MG63 (cell line): ENCODE measurements at places on chromosomes 3 and 15. TPM values are rescaled to one million over a fixed set of nuclear protein-coding genes. Genes with fewer than 3 reads are reported as not detected.

Gene FAM43A
- total RNA-seq, result 32.4 and 40.0 TPM in 2 replicates

DNA sequence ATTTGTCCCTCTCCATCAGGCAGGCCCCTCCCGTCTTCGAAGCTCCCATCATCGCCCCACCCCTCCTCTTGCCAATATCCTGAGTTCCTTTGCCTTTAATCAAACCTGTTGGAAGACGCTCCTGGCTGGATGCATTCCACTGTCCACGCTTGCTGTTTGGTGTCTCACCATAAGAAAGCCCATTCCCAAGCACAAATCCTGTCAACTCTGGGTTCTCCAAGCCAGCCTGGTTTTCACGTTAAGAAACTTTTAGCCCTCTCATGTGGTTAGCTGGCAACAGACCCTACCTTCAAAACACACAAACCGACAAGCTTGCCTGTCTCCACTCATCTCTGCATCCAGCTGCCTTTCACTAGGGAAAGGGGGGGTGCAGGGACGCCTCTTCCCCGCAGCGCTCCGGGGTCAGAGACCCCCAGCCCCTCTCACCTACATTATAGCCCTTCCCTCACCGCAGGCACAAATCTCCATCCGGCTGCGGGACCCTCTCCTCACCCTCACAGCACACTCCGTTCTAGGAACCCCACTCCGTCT lies 1.1 kb downstream of the GORASP1 start:
- peak; percentile 20 for DNase-seq

- DNase-seq, result no peak
Measured at GRCh38 chr3:54871867-54872266, 56.0 kb downstream of the LRTM1 start.

- no peak for DNase-seq
Measured at GRCh38 chr15:80798911-80799310, 19.7 kb downstream of the CEMIP start.

DNA sequence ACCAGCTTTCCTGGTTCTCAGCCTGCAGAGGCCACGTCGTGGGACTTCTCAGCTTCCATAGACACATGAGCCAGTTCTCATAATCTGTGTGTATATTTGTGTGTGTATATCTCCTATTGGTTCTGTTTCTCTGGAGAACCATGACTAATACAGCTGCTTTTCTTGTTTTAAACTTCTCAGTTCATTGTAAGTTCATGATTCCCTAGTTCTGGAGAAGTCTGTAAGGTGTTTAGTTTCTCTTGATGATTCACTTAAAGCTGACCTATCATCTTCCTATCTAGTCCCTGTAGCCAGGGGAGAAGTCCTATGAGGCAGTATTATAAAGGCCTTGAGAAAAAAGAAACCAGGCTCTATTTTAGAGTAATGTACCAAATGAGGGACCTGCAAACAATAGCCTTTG lies 147.7 kb downstream of the RYR3 start:
- DNase-seq, result no peak

Gene LDHAL6B
- total RNA-seq, result not detected in 2 replicates

DNA sequence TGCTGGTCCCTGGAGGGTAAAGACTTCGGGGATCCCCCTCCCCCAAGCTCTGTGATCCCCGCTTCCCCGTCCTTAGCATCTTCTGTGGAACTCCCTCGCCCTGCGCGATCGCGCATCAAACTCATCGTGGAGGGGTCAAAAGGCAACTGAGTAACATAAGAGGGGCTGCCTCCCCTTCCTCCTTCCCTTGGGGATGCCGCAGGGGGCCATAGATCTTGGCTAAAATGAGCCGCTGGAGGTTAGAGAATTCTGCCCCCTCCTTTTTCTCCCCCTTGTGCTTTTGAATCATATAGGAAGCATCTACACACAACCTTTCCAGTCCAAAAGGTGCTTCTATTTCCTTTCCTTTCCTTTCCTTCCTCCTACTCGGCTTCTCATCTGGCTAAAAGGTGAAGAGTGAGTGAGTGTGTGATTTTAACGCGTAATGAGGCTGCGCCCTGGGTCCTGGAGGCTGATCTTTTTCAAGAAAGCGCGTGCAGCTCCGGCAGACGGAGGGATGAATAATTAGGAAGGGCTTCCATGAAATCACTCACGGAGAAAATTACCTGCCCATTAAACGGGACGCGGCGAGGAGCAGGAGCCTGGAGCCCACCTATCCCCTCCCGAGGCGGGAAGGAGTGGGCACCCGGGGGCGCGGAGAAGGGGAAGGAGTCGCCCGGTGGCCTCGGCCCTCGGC lies 831 bp upstream of the ROBO2 start:
- DNase-seq, result no peak
